CMK (cell line): ENCODE measurements at places on chromosomes 4 and X.
A peak's percentile ranks its signal among the peaks of the same experiment; 100 is the strongest.

- no peak for DNase-seq
Observed at GRCh38 chrX:127038065-127038464, 218.5 kb downstream of the PRR32 start.

- no peak for DNase-seq
Observed at GRCh38 chr4:95957759-95958158, 117.9 kb downstream of the PDHA2 start.

GRCh38 chr4:6719611-6720179 lies 3.7 kb downstream of the BLOC1S4 start:
- DNase-seq, result no peak

- DNase-seq, result no peak
Observed at GRCh38 chr4:152633118-152633517, 46.7 kb downstream of the TMEM154 start.

DNA sequence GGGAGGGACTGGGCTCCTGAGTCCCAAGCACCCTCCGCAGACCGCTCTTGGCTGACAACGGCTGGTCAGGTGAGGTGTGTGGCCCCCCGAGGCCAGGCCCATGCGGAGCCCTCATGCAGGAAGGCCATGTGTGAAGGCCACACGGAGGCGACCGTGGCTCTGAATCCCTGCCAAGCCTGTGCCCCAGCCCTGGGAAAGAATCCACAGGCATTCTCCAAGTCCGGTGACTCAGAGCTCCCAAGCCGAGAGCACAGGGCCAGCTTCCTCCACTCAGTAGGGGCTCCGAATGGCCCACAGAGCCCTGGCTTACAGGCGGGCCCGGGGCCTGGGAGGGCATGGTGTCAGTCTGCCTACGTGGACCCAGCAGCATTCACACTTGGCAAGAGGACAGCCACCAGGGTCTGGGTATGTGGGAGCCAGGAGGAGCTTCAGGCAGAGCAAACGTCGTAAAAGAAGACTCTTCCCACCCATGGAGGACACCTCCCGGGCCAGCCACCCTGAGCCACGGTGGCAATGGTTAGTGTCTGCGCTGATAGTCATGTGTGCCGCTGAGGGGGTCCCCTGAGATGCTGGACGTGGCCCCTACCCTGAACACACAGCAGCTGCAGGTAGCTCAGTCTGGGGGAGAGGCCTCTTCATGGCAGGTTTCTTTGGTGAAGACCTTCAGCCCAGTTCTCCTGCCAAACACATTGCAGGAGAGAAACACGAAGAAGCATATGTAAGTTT lies 105.7 kb downstream of the PSAPL1 start:
- no peak for DNase-seq

DNA sequence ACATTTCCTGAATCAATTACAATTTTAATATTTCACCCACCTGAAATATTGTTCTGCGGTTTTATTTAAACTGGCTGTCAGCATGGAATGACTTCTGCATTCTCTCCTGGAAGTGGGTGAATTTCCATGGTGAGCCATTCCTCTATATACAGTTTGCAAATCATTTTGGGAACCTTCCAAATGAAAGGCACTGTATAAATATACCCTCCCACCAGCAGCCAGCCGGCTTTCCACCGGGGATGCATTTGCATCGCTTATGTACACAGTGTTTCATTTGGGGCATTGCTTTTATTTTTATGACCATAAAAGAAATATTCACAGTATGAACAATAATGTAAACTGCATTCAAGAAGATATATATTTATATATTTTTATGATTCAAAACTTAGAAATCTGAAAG lies 4.7 kb upstream of the IL1RAPL1 start:
- DNase-seq, result no peak

DNA sequence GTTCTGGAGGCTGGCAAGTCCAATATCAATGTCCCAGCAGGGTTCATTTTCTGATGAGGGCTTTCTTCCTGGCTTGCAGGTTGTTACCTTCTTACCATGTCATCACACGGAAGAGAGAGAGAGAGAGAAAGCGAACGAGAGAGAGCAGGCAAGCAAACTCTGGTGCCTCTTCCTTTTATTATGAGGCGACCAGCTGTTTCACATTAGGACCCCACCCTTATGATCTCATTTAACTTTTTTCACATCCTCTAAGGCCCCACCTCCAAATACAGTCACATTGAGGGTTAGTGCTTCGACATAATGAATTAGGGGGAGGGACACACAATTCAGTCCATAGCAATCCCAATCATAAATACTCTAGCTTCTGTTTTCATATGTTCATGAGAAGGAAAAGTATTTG lies 10.6 kb upstream of the GPR174 start:
- DNase-seq, result no peak

DNA sequence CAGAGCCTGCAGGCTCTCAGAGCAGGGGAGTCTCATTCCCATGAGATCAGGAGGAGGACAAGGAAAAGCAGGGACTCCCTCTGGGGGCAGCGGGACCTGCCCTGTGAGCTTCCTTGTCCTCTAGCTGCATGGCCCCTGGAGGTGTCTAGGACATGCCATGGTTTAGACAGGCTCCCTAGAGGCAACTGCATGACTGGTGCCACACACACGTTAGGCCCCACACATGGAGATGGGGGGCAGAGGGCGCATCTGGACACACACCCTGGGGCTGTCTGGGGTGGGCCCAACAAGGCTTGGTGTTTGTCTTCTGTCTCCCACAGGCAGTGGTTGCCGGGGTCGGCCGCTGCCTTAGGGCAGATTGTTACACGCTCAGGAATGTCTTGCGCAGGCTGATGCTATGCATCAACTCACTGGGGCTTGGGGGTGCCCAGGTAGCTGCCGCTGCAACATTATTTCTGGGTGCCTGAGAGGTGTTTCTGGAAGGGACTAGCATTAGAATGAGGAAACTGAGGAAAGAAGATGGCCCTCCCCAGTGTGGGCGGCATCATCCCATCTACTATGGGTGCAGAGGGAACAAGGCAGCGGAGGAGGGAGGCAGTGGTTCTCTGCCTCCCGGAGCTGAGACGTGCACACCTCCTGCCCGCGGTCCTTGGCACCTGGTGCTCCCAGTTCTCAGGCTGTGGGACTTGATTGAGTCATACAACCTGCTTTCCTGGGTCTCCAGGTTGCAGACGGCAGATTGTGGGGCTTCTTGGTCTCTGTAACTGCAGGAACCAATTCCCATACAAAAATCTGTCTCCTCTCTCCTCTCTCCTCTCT lies 32.1 kb upstream of the GPR78 start:
- no peak for DNase-seq

DNA sequence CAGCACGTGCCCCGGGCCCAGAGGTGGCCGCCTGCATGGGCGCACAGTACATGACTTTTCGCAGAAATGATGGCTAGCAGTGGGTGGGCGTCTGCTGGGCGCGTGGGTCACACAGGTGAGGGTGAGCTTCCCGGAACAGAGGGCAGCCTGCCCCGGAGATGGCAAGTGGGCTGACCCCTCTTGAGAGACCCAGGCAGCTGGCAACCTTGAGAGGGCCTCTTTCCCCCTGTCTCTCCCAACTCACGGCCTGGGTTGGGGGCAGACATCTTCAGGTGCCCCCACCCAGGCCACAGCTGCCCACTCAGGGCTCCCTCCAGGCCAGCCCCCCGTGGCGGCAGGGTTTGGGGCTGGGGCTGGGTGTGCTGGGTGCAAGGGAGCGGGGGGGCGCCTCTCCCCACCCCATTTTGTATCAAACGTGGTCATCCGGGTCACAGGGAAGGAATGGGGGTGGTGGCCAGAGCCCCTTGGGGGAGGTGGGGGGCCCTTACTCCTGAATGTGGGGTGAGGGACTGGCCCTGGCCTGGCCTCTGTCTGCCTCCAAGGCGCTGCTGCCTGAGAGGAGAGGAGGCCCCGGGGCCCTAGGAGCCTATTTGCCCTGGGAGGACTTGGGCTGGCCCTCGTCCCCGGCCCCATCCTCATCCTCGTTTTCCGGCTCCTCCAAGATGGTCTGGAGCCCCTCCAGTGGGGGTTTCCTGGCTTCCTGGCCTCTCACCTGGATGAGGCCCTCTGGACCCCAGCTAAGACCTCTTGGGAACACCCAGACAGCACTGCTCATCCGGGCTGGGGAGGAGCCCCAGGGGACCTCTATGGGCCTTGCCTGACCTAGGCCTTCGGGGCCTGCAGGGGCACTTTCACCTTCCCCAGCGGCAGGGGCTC lies 4.6 kb downstream of the PNMA6E start:
- no peak for DNase-seq

DNA sequence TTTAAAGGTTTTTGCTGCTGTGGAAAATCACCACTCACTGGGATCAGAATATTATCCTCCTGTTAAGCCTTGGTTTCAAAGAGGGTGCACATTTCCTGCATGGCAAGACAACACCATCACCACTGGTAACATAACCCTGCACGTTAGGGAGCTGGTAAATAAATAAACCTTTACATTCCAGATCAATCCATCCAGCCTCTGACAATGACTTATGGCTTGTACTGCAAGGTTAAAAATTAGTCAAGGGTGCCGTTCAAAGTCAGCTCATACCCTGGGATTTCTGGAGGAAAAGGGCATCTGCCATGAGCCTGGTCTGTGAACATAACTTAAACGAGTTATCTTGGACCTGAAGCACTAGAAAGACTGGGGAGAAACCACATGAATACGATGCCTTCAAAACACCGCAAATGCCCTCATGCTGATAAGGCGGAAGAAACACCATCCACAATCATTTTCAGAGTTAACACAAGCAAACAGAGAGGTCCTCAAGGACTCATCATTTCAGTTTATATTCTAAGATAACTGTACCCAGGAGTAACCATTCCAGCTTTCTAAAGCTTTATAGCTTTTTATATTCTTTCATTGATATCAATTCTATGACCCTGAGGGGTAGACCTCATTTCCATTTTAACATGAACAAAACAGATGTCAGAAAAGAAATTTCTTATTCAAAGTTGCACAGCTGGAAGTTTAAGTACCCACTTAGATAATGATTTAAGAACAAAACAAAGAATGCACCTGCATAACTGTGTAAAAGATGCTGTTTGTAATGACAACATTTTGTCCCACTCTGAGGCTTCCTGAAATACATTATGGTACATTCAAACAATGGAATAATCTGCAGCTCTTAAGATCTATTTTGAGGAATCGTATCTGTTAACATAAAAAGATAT lies 103.1 kb downstream of the NPNT start:
- no peak for DNase-seq

- DNase-seq, result no peak
Observed at GRCh38 chrX:150499240-150499639, 69.2 kb upstream of the MTM1 start.

GRCh38 chrX:43809463-43809862 lies 72.8 kb downstream of the MAOB start:
- DNase-seq, result no peak

- peak; percentile 74 for DNase-seq
Observed at GRCh38 chr4:174681723-174682300, 147.2 kb downstream of the GLRA3 start.

DNA sequence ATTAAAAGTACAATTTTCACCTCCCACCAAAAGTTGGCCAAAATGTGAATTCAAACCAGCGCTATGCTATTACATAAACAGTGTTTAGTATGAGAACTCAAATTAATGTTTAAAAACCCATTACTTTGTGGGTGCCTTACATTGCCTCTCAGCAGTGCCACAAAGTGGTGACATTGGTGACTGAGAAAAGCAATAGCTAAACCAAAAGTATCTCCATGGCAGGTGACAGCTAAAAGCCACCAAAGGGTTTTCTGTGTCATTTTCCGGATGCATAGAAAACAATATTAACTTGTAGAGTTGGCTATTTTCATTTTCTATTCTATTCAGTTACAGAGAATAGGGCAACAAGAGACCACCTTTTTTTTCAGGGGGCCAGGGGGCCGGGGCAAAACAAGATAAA lies 261.2 kb downstream of the MAPK10 start:
- no peak for DNase-seq

DNA sequence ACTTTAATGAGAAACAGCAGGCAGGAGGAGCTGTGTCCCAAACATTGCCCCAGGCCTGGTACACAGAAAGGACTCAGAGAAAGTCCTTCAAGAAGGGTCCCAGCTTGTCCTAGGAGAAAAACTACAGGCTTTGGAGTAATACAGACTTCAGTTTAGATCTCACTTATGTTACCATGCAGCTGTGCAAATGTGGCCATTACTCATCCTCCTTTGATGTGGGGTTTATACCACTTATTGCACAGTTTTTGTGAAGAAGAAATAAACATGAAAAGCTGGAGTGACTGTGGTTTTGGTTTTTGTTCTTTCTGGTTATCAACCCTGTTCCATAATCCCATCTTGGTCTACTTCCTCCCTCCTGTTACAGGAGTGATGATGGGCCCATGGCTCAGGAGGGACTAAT lies 8.1 kb upstream of the CYTL1 start:
- DNase-seq, result no peak

GRCh38 chrX:110395877-110396276 lies 37.2 kb downstream of the RTL9 start:
- no peak for DNase-seq

DNA sequence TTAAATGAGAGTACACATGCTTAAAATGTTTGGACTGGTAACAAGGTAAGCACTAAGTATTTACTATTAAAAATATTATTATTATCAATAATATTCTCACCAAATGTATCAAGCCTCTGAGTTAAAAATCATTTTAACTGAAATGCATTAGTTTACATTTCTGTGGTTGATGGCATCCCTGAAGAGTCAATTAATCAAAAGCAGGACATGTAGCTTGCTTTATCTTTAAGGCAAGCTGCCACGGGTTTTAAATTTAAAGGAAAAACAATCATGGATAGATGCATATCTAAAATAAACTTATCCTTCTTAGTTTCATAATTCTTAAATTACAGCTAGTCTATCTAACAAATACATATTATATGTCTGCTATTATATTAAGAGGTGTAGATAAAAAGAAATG lies 584.8 kb upstream of the INTU start:
- DNase-seq, result no peak

GRCh38 chr4:138096384-138097062 lies 145.6 kb downstream of the SLC7A11 start:
- no peak for DNase-seq

GRCh38 chr4:153014460-153014859 lies 78.3 kb downstream of the FHDC1 start:
- DNase-seq, result no peak

DNA sequence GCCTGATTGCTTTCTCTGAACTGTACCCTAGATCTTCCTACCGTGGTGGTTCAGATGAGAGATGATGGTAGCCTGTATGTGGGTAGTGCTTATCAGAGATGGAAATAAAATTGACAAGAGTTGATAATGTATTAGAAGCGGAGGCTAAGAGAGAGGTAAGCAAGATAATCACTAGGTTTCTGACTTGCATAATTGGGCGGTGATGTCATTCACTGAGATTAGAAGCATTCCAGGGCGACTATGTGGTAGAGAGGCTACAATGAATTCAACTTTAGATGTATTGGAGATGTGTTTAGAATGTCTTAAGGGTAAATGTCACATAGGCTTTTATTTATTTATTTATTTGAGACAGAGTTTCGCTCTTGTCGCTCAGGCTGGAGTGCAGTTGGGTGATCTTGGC lies 415 bp upstream of the TENM3 start:
- DNase-seq, result no peak

DNA sequence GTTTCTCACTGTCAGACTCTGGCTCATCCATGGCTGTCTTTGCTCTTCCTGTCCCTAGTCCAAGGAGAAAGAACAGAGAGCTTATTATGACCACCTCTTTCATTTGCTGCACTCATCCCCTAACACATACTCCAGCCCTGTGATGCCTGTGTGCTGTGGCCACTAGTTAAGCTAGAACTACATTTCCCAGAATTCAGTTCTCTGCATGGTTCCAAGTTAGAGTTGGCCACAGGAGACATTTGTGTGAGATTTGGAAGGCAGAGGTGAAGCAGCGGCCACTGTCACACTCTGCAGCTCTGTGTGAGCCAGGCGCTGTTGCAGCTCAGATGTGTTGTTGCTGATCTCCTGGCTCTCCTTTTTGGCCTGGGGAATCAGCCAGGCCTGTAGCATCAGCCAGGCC lies 188.2 kb upstream of the ATP6AP2 start:
- DNase-seq, result no peak
